Stimulated activated CD8-positive, alpha-beta memory T cell treated with anti-CD3 and anti-CD28 coated beads, Interleukin-12 subunit alpha, Interleukin-12 subunit beta, amount 100 ng/mL, for 4 hours (primary cell): ENCODE measurements at places on chromosomes 4 and X.

- DNase-seq: no peak
Observed at GRCh38 chrX:69431420-69431819, 72.7 kb upstream of the NALF2 start.

- DNase-seq: no peak
Observed at GRCh38 chr4:124873361-124874171, 161.0 kb upstream of the ANKRD50 start.

GRCh38 chrX:134747006-134747405 is 88.7 kb upstream of the PLAC1 start:
- no peak for DNase-seq

GRCh38 chr4:111806331-111806730 is 338.9 kb upstream of the FAM241A start:
- no peak for DNase-seq

- no peak for DNase-seq
Observed at GRCh38 chr4:80507077-80507476, 171.5 kb downstream of the CFAP299 start.

DNA sequence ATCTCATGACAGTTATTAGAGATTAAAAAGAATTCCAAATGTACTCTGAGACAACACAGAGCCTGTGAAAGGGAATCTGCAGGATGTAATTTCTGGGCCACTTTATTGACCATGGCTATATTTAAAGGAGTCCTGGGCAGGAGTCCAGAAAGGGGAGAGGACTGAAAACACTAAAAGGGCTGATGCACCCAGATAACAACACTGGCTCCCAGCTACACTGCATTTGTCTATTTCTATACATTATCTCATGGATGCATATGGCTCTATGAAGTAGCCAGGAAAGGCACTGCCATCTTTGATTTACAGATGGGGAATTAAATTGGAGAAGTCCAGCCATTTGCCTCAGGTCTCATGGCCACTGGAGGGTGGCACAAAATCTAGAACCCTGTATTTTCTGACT is 56.0 kb downstream of the MED28 start:
- no peak for DNase-seq

- no peak for DNase-seq
Observed at GRCh38 chrX:37800717-37801116, 20.9 kb downstream of the CYBB start.

DNA sequence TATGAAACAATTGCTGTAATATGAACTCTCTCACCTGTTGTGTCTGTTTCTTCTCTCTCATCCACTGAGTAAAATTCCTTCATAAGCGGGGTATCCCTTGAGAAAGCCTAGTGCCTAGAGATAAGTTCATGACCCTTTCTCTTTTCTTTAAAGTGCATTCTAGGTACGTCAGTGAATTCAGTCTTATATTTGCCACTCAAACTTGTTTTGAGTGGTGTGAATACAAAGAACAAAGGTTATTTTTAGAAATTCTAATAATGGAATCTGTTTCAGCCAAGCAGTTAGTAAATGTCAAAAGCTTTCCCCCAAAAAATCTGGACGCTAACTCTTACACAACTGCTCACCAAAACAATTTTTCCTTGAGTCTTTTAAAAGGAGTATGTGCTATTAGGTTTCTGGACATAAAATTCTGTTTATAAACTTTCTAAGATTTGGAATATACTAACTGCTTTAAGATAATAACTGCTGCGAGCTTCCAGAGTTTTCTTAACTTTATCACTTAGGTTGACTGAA is 112.0 kb downstream of the VEGFC start:
- DNase-seq: no peak

DNA sequence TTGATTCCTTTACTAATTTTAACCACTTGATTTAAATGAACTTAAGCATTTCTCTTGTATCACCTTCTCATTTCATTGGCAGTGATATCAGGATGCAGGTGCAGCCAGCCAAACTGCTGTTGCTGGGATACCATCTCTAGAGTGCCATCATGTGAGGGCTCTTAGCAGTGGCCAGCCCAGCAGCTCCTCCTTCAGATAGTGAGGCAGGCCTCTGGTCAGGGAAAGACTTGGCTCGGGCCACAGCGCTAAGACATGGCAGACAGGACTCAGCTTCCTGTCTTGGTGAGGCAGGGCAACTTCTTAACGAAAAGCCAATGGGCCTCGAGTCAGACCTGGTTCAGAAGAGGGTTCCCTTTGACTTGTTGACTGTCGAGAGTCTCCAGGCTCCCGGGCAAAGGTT is 50.0 kb downstream of the NOP14 start:
- DNase-seq: no peak

- no peak for DNase-seq
Observed at GRCh38 chr4:150082241-150082640, 4.0 kb downstream of the DCLK2 start.

DNA sequence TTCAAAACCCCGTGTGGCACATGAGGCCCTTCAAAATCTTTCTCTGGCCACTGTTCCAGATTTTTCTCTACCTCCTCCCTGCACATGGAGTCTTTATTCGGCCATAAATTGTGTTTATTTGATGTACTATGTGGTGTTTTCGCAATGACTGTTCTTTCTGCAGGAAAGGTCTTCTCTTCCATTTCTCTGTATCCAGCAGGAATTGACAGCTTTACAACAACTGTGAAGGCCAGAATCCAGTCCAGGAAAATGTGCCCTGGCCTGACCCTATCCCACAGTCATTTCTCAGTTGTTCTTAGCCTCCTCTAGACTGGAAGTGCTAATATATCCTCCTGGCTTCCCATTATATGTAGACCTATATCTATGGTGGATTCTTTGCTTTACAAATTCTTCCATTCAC is 191.4 kb downstream of the COL25A1 start:
- DNase-seq: no peak

DNA sequence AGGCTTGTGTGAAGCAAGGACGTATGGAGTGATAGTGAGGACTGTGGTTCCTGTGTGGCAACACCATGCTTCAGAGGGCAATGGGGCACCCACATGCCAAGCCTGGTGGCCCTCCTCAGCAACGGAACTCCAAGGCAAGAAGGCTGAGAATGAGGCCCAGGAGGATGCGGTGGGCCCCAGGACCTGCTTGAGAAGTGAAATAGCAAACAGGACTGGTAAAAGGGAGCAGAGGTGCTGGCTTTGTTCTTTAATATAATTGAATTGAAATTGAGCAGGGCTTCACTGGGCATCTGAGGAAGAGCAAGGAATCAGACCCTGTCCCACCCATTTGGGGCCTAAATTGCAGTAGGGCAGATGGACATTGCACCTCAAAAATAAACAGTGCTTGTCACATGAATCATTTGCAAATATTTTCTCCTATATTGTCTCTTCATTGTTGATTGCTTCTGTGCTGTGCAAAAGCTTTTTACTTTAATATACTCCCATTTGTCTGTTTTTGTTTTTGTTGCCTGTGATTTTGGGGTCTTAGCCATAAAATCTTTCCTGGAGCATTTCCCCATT is 2.3 kb downstream of the TMEM187 start:
- no peak for DNase-seq

GRCh38 chr4:125267630-125268029 is 47.1 kb upstream of the FAT4 start:
- no peak for DNase-seq
